ENCODE measurements at places on chromosomes 5 and 9.

- no peak for DNase-seq
These were observed 210.9 kb downstream of the HSPA4 start for GRCh38 chr5:133262690-133263089.

GRCh38 chr5:31537851-31538250 lies 5.8 kb downstream of the C5orf22 start:
- no peak for DNase-seq

DNA sequence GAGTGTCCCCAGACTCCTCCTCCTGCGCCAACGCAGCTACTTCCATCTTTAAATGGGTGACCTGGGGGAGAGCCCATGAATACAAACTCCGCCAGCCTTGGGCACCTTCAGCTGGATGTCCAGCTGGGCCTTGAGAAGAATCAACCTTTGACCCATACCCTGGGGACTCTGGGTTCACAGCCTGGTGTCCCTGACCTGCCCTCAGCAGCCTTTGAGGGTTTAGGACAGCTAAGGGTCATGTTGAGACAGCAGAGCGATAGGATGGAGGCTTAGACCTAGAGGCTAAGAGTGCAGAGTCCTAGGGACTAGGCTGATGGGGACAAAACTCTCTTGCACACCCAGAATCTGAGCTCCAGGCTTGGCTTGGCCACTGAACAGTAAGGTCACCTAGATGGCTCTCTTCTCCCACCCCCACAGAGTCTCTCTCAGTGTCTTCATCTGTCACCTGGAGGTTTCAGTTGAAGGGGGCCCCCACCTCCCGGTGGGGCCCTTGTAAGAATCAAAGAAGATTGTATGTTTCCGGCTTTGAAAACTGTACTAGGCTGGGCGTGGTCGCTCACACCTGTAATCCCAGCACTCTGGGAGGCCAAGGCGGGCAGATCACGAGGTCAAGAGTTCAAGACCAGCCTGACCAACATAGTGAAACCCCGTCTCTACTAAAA lies 6.7 kb upstream of the AQP3 start:
- DNase-seq = no peak

GRCh38 chr5:32578363-32578762 lies 7.0 kb upstream of the SUB1 start:
- no peak for DNase-seq

GRCh38 chr5:61205013-61205412 lies 42.7 kb upstream of the SMIM15 start:
- DNase-seq = no peak

DNA sequence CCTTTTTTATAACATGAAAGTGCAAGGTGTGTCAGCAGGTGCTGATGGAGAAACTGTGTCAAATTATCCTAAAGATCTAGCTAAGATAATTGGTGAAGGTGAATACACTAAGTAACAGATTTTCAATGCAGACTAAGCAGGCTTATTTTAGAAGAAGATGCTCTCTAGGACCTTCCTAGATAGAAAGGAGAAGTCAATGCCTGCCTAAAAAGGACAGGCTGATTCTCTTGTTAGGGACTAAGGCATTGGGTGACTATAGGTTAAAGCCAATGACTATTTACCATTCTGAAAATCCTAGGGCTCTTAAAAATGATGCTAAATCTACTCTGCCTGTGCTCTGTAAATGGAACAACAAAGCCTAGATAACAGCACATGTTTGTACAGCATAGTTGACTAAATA lies 1682.4 kb downstream of the MAT2B start:
- no peak for DNase-seq

DNA sequence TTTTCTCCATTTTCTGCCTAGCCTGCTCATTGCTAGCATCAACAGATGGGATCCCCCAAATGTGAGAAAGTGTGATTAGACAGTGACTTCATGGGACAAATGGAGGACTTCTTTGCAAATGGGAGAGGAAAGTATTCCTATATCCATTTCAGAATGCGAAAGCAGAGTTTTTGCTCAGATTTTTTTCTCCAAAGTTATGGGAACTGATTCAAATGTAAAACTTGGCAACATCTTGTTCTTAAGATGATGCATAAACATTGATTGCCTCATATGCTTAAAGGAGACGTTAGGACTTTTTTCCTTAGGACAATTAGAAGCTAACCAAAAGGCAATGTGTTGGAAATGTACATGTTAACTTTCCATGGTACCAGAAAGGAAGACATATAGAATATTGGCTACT lies 704.3 kb upstream of the ZNF608 start:
- no peak for DNase-seq

GRCh38 chr5:67203701-67204074 lies 7.1 kb upstream of the CD180 start:
- no peak for DNase-seq

DNA sequence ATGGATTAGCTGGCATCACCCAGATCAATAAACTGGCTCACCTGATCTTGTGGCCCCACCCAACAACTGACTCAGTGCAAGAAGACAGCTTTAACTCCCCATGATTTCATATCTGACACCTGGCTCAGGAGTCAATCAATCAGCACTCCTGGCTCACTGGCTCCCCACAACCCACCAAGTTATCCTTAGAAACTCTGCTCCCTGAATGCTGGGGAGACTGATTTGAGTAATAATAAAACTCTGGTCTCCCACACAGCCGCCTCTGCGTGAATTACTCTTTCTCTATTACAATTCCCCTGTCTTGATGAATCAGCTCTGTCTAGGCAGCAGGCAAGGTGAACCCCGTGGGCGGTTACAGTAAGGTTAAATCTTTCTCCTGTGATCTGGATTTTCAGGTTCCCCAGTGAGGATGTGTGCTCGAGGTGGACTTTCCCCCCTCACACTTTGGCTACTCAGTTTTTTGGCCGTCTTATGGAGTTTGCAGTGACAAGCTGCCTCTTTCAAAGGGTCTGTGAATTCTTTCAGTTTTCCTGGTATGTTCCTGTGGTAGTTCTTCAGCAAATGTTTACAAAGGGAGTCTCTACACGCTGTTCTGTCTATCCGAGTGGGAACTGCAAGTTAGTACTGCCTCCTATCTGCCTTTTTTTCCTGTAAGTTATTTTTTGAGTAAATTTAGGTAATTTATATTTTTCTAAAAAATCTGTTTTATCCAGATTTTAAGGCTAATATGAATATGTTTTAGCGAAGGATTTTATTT lies 500.2 kb upstream of the NUDT12 start:
- no peak for DNase-seq

DNA sequence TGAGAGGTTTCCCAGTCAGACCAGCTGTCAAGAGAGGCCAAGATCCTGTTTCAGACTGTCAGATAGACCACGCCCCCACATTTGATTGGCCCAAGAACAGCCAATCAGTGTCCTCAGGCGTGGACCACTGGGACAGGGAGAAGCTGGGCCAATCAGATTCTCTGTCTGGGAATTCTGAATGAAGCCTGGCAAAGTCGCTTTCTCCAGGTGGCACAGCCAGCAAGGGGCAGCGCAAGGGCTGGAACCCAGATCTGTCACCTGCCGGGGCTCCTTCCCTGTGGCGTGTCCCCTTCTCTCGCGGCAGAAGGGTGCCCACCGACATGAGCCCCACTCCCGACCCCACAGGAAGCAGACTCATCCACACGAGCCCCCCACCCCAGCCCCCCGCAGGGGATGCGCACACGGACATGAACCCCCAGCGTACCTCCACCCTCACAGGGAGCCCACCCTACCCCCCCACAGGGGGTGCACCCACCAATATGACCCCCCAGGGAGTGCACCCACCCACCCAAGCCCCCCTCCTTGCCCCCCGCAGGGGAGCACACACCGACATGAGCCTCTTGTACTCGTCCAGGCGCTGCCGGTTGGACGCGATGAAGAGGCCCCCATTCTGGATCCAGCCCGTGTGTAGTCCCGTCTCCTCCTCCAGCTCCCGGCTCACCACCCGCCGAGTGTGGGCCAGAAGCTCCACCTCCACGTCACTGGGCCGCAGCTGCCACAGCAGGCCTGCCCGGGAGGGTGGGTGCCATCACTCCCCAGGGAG lies 6.1 kb downstream of the SARDH start:
- DNase-seq = no peak

- no peak for DNase-seq
These were observed 951.1 kb upstream of the NUDT12 start for GRCh38 chr5:104513640-104514072.

- DNase-seq = no peak
These were observed 2.7 kb upstream of the CLPTM1L start for GRCh38 chr5:1347571-1347970.

GRCh38 chr5:963673-964531 lies 44.7 kb upstream of the NKD2 start:
- peak; percentile 91 for DNase-seq

DNA sequence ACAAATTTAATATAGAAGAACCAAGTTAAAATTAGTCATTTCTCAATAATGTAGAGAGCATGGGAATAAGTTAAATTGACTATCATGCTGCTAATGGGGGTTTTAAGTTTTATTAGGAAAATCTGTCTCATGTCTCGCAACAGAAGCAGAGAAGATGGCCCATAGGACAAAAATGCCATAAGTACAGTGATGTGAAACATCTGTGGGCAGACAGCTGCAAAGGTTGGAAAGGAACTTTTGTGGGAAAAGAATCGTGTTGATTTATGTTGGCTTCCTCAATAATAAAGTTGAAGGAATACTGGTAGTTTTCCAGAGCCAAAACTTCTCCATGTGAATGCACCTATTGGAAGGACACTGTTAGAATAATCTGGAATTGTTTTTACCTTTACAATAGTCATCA lies 44.8 kb downstream of the VCAN start:
- no peak for DNase-seq

DNA sequence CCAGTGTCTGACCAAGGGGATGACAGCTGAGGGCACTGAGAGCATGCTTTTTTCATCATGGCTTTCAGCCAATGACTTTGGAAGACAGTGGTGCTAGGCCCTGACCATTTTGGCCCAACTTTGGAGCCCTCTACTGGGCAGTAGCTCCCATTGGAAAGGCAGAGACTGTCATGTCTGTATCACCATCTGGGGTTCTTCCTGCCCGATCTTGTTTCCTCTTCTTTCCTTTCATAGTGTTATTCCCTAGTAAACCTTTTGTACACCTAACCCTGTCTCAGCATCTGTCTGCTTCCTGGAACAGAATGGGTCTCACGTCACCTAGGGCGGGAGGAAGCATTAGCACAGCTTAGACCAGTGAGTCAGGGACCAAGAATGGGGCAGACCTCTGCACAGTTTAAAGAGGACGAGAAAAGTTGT lies 97.4 kb upstream of the MAST4 start:
- DNase-seq = no peak

DNA sequence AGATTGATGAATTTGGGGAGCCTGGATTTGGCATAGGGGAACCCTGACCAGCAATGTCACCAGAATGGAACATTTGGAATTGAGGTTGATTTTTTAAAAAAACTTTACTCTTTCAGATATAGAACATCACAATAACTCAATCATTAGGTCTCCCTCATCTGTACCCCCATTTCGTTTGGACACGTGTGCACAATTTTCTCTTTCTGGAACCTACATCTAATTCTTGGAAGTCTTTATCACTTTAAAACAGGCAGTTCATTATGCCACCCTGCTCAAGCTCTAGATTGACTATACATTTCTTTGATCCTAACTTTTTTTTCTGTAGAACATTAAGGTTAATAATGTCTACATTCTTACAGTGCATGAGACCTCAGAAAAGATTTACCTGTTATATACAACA lies 3.7 kb upstream of the SSBP2 start:
- DNase-seq = no peak

GRCh38 chr5:74167206-74167929 lies 473.2 kb downstream of the ENC1 start:
- DNase-seq = peak; percentile 45

DNA sequence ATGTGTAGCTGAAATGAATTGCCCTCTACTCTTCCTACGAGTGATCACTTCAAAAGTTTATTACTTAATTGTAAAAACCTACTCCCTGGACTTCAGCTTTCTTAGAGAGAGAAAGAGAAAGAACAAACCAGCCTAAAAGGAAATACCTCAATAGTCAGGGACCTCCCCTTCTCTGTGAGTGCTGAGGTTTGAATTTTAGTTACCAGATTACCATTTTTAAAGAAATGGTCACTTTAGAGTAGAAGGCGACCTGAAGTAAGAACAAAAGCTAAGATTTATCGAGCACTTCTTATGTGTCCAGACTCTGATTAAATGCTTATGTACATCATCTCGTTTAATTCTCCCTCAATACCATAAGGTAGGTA lies 11.3 kb downstream of the RAPGEF1 start:
- no peak for DNase-seq

DNA sequence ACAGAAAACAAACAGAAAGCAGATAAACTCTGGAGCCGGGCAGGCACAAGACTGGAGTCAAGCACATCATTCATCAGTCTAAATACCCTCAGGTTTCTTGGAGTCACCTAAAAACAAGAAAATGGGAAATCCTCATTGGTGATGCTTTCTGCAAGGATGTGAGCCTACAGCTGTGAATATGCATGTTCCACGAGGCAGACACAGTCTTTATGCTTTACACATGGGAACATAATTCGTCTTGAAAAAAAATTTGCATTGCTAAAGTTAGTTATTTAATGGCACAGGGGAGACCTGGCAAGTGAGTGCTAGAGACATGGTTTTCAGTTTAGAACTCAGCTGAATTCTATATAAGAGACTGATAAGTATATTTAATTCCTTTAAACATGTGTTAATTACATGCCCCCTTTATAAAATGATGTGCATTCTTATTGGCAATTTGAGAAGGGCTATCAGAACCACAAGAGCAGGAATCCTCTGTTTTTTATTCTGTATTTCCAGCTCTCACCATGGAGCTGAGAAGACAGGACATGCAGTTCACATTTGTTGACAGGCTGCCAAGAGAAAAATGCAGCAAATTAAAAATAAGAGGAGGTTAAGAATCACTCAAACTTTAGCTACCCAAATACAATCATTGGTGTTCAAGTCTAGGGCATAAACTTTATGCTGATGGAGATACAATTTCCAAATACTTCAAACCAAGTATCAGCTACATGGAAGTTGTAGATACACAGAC lies 438.0 kb upstream of the MPDZ start:
- DNase-seq = no peak

DNA sequence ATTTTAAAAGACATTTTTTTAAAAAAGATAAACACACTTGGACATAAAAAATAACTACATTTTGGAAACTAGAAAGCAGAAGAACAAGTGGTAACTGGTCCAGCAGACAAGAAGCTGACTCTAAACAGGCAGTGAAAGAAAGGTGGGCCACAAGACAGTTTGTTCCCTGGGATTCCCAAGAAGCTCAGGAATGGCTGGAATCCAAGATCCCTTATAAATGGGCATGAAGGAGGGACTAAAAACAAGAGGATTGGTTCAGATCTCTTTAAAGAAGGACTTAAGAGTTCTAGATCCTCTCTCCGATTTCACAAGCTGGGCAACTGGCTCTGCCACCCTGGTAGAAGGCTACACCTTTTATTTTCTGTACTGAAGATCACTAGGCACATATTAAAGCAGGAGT lies 102.8 kb downstream of the ARL15 start:
- no peak for DNase-seq

DNA sequence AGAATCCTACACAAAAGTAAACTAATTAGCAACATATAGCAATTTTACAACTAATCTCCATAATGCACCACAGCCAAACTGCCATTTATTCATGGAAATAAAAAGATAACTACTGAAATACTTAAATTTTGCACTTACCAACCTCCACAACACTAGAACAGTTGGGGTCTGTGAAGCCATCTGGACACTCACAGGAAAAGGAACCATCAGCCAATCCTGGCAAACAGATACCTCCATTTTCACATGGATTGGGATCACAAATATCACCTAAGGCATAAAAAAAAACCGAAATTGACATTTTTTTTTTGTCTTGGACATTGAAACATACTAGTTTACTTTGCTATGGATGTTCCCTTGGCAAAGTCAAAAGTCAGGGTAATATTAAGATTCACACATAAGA lies 130.7 kb downstream of the EDIL3 start:
- no peak for DNase-seq

GRCh38 chr5:172648755-172649154 lies 7.7 kb downstream of the NEURL1B start:
- no peak for DNase-seq

Data from AG09319 (cell line).